Activated CD8-positive, alpha-beta memory T cell treated with anti-CD3 and anti-CD28 coated beads, Interleukin-2, amount 50 U/mL, for 4 hours (primary cell): ENCODE measurements at places on chromosomes 7 and 10.

- no peak for DNase-seq
Observed at GRCh38 chr7:155300641-155301452, 3.2 kb downstream of the INSIG1 start.

- DNase-seq = no peak
Observed at GRCh38 chr7:40717242-40717641, 582.4 kb downstream of the SUGCT start.

DNA sequence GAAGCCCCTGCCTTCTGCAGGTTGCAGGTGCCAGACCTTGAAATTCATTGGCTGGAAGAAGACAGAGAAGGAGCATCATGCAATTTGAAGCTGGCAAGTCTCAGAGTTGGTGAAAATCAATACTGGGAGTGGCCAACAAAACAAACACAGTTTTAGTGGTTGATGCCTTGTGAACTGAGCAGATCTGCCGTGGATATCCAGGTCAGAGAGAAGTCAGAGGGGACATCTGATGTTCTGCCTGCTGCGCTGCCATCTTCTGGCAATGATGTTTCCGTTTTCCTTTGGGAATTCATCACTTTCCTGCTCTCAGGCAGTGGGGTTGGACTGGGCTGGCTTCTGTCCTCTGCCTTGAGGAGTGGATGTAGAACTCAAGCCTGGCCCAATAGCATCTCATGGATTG is 132.0 kb downstream of the RPS24 start:
- DNase-seq = no peak

DNA sequence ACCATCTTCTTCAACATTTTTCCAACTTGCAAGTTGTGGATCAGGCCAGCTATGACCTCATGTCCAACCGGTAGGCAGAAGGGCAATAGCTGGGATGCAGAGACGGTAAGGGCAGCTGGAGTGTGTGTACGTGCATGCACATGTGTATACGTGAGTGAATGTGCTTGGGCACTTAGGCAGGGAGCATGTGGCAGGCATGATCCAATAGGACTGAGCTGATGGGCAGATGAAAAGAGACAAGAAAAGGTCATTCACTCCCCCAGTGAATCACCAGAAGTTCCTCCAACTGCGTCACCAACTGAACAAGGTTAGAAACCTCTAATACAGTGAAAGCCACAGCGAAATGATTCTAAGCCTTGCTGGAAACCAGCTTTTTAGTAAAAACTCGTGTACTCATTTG is 176.1 kb downstream of the FGFR2 start:
- no peak for DNase-seq

- no peak for DNase-seq
Observed at GRCh38 chr10:3933733-3934132, 148.7 kb upstream of the KLF6 start.

DNA sequence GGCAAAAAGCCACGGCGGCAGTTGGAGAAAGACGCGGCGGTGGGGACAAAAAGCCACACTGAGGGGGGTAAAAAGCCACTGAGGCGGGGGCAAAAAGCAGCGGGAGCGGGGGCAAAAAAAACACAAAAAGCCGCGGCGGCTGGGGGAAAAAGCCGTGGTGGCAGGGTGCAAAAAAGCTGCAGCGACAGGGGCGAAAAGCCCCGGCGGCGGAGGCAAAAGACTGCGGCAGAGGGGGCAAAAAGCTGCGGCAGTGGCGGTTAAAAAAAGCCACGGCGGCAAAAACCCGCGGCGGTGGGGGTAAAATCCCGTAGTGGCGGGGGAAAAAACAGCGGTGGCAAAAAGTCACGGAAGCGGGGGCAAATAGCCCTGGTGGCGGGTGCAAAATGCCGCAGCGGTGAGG is 527.3 kb downstream of the ZNF33B start:
- DNase-seq = no peak
